OCI-LY7 (cell line): ENCODE measurements at places on chromosomes 1 and 21. TPM values are rescaled to one million over a fixed set of nuclear protein-coding genes. Genes with fewer than 3 reads are reported as not detected.

- no peak for DNase-seq
These were observed 94.9 kb upstream of the LBR start for GRCh38 chr1:225522588-225523262.

The CDA gene
- total RNA-seq = not detected in 2 replicates

The SNAPIN gene
- 31.1 and 33.7 TPM in 2 replicates for total RNA-seq

DNA sequence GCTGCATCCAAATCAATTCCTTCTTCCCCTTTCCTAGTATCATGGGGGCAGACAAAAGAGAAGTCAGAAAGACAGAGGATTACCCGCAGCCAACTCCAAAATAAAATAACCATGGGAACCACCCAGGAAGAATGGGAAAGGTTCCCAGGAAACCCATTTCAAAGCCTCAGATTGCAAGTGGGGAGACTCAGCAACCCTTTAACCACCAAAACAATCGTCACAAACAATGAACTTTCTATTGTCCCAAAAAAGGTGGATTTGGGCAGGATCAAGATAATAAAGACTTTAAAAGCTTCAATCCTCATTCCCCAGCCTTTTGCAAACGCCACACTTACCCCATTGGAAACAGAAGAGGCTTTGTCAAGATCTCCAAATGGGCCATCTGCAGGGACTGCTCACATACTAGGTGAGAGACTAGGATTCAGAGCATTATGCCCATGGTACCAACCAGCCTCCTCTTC is 5.1 kb downstream of the TIAM1 start:
- DNase-seq = no peak

DNA sequence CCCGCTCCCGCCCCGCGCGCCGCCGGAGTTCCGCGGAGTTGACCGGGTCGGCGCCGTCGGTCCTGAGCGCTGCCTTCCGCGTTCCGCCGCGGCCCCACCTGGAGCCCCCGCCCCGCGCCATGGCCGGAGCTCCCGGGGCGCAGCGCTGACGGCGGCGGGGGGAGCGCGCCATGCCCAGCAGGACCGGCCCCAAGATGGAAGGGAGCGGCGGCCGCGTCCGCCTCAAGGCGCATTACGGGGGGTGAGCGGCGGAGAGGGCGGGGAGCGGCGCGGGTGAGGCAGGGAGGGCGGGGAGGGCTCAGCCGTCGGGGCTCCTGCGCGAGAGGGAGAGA is 216 bp downstream of the PRKCZ start:
- DNase-seq = no peak

DNA sequence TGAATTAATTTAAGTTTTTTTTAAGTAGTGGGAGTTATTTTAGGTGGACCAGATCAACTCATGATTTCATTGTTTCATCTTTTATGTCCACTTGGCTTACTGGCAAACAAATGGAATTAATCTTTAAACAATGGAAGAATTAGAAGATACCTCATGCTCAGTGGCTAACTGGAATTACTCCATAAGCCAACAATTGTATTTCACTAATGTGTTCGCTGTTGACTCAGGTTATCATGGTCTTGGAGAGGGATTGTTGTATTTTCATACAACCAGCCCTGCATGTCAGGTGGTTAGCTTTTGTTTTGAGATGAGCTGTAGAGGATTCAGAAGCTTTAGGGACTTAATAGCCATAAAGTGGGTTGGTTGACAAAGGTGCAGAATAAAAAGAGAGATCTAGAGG is 57.2 kb upstream of the HMCN1 start:
- no peak for DNase-seq
